ENCODE measurements at places on chromosomes 2 and 18. TPM values are rescaled to one million over a fixed set of nuclear protein-coding genes. Genes with fewer than 3 reads are reported as not detected.

Gene RGPD3
- not detected for total RNA-seq

- peak overlapping the region; percentile 85 for H3K27ac ChIP-seq
- peak overlapping the region; percentile 85 for H3K4me3 ChIP-seq
- no peaks in the 10 kb centered on the region for H3K27me3 ChIP-seq
- peaks cover 52% of the 10 kb centered on the region for H3K4me1 ChIP-seq
- no peak for DNase-seq
Observed at GRCh38 chr18:79986726-79987125, 1.6 kb downstream of the TXNL4A start.

Gene LCT
- total RNA-seq: 0.07 TPM

DNA sequence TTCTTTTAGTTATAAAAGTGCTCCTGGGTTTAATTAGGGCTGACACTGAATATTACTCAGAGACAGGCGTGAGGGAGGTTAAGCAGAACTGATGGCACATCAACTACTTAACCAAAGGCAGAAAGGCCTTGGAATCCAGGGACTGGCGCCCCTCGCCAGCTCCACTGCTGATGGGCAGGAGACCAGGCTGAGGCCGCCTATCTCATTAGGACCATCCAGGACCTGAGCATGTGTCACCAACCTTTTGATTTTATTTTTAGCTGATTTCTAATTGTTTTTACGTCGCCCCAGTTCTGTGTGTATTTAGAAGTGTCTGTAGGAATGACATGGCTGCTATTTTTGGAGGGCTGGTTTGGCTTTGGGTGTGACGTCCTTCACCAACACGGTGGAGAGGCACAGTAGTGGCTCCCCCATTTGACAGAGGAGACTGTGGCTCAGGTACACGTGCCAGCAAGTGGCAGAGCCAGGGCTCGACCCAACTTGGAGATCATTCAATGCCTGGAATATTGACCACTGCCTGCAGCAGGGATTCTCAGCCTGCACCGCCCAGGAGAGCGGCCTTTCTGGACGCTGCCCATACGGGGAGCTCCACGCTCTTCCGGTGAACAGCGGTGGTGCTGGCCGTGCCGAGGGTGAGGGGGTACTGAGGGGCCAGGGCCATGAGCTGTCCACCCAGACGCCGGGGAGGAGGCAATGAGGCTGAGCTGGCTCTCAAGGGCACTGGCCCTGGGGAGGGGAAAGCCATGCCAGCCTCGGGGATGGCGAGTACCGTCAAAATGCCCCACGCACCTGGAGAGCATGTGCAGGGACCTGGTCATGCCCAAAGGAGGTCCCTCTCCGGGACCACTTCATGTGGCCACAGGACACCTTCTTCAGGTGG lies 205.7 kb downstream of the ASB1 start:
- no peak overlapping the region for H3K27ac ChIP-seq
- DNase-seq: no peak
- H3K4me1 ChIP-seq: no peaks in the 10 kb centered on the region
- no peaks in the 10 kb centered on the region for H3K27me3 ChIP-seq
- no peak overlapping the region for H3K4me3 ChIP-seq

Gene MALL
- total RNA-seq: 0.17 TPM

Gene CD207
- total RNA-seq: not detected

DNA sequence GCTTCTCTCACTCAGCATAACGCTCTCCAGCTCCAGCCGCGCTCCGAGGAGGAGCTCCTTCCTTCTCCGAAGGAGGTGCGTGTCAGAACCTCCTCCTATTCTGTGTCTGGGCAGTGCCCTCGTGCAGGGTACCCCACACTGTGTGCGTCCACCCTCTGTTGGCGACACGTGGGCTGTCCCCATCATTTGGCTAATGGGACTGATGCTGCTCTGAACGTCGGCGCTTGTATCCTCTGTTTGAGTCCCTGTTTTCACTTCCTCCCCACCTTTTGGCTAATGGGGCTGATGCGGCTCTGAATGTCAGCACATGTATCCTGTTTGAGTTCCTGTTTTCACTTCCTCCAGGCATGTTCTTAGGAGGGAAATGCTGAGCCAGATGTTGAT lies 22.2 kb downstream of the KCNG2 start:
- H3K36me3 ChIP-seq: no peaks in the 10 kb centered on the region
- peaks cover 10% of the 10 kb centered on the region for H3K27me3 ChIP-seq
- H3K4me1 ChIP-seq: peaks cover 6% of the 10 kb centered on the region
- DNase-seq: no peak
- H3K27ac ChIP-seq: no peak overlapping the region

Gene LAMA1
- total RNA-seq: not detected

GRCh38 chr2:88199912-88200682 lies 30.0 kb downstream of the THNSL2 start:
- H3K27ac ChIP-seq: no peak overlapping the region
- peaks cover 48% of the 10 kb centered on the region for H3K27me3 ChIP-seq
- peaks cover 14% of the 10 kb centered on the region for H3K4me1 ChIP-seq
- H3K36me3 ChIP-seq: no peaks in the 10 kb centered on the region
- peak overlapping the region; percentile 27 for H3K4me3 ChIP-seq

DNA sequence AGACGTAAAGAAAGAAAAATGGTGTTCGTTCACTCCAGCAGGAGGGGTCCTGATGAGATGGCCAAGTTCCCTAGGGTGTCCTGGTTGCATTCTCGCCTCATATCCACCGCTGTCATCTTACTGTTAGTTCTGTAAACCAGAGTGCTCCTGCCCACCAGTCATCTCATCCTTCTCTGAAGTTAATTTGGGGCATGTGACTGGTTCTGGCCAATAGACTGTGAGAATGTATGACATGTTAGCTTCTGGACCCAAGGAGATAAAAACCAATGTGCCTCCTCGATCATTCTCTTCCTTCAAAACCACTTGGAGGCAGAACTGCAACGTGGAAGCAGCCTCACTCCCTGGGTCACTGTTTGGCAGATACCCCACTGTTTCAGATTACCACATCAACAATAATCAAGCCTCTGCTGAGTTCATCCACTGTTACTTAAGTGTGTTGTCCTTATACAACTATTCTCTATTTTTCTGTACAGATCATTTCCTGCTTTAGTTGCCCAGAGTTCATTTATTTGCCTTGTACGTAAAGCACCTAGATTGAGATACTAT lies 759.1 kb downstream of the TSN start:
- no peaks in the 10 kb centered on the region for H3K4me1 ChIP-seq
- H3K4me3 ChIP-seq: no peak overlapping the region
- no peaks in the 10 kb centered on the region for H3K27me3 ChIP-seq
- no peak for DNase-seq

DNA sequence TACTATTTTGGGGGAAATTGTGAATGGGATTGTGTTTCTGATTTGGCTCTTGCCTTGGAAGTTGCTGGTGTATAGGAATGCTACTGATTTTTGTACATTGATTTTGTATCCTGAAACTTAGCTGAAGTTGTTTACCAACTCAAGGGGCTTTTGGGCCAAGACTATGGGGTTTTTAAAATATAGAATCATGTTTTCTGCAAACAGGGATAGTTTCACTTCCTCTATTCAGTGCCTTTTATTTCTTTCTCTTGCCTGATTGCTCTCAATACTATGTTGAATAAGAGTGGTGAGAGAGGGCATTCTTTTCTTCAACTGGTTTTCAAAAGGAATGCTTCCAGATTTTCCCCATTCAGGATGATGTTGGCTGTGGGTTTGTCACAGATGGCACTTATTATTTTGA lies 1383.8 kb upstream of the ACVR2A start:
- H3K36me3 ChIP-seq: no peaks in the 10 kb centered on the region
- no peak overlapping the region for H3K4me3 ChIP-seq
- H3K27me3 ChIP-seq: no peaks in the 10 kb centered on the region

Data from activated naive CD4-positive, alpha-beta T cell treated with anti-CD3 and anti-CD28 coated beads for 36 hours (primary cell).